Heart left ventricle (tissue), 16 donors: ENCODE measurements at places on chromosomes 11 and 22. TPM values are rescaled to one million over a fixed set of nuclear protein-coding genes. Genes with fewer than 3 reads are reported as not detected.

OR6A2 gene
- not detected for total RNA-seq

TPBGL gene
- total RNA-seq = not detected

LRRC74B gene
- not detected for total RNA-seq

PPM1F gene
- 20.2 TPM for total RNA-seq

CSF2RB gene
- 39.4 TPM for total RNA-seq

MS4A2 gene
- 0.18 TPM for total RNA-seq

OR5D14 gene
- not detected for total RNA-seq

RBMXL2 gene
- total RNA-seq = not detected

KDELR3 gene
- total RNA-seq = 15.5 TPM

KLHDC7B gene
- total RNA-seq = 0.13 TPM

CHADL gene
- 6.6 TPM for total RNA-seq

BTG4 gene
- not detected for total RNA-seq

PDE2A gene
- total RNA-seq = 17.9 TPM

SCGB1A1 gene
- not detected for total RNA-seq

TRIM48 gene
- total RNA-seq = not detected

ZFTA gene
- total RNA-seq = 11.3 TPM

OR52H1 gene
- not detected for total RNA-seq

RRAS2 gene
- total RNA-seq = 42.7 TPM

NXPE2 gene
- total RNA-seq = not detected

C11orf87 gene
- 0.11 TPM for total RNA-seq

OR6T1 gene
- total RNA-seq = not detected

ALX4 gene
- not detected for total RNA-seq

TEX12 gene
- 0.36 TPM for total RNA-seq

SULT4A1 gene
- not detected for total RNA-seq

IL17REL gene
- not detected for total RNA-seq

PATE4 gene
- not detected for total RNA-seq

KCNK4 gene
- total RNA-seq = not detected

FOLR1 gene
- not detected for total RNA-seq

OR4D5 gene
- total RNA-seq = not detected

TMEM86A gene
- 2.4 TPM for total RNA-seq

MPZL2 gene
- total RNA-seq = 29.6 TPM

APOL1 gene
- 28.9 TPM for total RNA-seq

P4HA3 gene
- total RNA-seq = 0.16 TPM

MRGPRX3 gene
- not detected for total RNA-seq

TMEM191C gene
- 0.36 TPM for total RNA-seq

ACO2 gene
- total RNA-seq = 540 TPM

XKR3 gene
- not detected for total RNA-seq

C11orf91 gene
- total RNA-seq = 1.00 TPM

FREY1 gene
- total RNA-seq = 0.48 TPM
